ENCODE measurements at places on chromosomes 7 and 10.

DNA sequence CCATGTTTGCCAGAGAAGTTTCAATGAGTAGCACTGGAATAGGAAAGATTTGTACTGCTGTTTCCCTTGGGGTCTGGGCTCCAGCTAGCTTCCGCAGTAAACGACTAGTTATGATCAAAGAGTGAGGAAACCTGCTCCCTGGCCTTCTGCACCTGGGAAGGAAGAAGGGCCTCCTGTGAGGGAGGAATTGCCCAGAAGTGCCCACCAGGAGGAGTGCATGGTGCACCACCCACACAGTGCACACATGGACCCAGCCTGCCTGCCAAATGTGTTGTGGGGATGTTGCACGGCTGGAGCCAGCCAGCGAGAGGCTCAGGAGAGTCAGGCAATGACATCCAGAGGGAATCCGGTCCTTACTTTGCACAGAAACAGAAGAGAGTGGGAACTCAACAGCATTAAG lies 27.0 kb upstream of the FAM107B start:
- DNase-seq = no peak

DNA sequence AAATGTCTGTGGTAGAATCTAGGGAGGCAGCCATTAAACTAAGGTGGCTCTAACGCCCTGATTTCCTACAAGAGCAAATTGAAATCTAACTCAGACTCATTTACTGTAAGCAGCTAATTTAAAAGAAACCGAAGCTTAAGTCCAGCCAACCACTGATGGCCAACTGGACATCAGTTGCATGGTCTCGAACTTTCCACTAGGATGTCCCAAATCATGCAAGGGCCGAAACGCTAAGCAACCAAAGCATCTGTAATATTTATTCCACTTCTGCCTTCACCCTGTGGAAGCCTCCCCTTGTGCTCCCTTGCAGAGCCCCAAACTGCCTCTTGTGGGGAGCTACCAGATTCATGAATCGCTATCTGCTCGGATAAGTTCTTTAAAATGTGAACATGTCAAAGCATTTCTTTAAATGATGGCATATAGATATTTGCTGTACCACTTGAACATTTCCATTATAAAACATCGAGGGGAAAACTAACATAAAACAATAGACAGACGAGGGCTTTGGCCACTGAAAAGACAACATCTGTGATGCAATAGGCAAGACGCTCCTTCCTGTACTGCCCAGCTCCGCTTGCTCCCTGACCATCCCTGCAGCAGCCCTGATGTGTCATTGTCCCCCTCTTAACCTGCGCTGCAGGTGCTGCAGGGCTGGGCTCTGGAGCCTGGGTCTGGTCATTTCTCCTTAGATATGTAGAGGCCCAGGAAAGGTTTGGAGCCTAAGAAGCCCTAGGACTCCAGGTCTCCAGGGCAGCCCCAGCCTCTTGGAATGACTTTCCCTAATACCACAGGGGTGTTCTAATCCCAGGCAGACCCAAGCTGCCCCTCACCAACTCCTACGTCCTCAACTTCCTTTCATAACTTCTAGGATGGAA lies 2.9 kb upstream of the RBP3 start:
- no peak for DNase-seq

- DNase-seq = no peak
These were observed 77.4 kb downstream of the RNLS start for GRCh38 chr10:88505680-88506215.

DNA sequence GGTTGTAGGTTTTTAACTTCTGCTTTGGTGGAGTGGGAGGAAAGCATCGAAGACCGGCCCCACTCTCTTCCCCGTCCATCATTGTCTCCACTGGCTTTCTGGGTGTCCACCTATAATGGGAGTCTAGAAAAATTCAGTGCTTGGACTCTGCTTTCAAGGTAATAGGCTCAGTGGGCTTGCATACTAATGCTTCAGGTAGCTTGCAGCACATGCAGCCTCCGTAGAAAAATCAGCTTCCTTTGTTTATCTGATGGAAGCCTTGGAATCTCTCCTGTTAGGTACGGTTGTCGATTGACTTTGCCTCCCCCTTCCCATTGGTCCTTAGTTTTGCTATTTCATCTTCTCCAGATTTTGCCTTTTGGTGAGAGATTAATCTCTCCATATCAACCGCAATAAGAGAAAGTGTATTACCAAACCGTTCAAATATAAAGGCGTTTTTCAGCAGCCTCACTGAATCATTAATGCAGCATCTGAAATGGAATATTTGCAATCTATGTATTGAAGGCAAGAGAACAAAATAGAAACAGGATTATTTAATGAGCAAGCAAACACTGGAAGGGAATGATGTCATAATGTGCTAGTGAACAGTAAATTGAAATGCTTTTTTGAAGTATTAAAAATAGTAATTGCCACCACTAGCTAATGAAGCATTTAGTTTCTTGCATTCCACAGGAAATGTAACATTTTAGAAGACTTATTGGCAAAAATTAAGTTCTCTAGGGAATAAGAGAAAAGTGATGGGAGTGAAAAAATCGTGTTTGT lies 944 bp downstream of the AVL9 start:
- DNase-seq = no peak

- no peak for DNase-seq
These were observed 277.6 kb upstream of the NRP1 start for GRCh38 chr10:33612116-33612515.

- no peak for DNase-seq
These were observed 4.4 kb downstream of the FAM170B start for GRCh38 chr10:49129376-49129775.

DNA sequence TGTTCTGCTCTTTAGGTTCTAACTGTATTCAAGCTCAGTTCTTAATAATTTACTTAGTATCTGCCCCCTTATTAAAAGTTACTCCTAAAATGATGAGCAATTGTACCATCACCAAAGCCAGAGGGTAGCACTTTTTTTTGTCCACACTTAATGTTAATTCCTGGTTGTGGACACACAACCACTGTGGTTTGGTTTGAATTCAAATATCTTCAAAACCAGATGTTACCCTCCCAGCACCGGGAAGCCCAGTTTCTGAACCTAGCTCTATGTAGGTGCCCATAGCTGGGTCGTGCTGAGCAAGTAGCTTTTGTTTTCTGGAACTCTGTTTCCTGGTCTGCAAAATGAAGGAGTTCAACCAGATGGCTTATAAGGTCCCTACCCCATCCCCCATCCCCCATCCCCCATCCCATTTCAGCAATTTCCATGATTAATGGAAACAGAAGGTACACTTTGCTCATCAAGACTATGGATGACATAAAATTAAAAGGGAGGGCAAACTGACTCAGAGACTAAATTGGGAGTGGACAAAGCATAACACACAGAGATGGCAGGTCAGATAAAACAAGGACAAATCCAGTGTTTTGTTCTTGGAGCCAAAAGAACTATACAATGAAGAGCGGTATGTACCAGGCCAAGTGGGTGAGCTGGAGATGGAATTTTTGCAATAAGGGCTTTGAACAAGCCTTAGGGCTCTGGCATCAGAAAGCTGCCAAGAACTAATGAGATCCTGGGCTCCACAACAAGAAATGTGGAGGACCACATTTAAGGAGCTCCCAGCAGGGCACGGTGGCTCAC lies 56.7 kb downstream of the DLG5 start:
- DNase-seq = no peak

DNA sequence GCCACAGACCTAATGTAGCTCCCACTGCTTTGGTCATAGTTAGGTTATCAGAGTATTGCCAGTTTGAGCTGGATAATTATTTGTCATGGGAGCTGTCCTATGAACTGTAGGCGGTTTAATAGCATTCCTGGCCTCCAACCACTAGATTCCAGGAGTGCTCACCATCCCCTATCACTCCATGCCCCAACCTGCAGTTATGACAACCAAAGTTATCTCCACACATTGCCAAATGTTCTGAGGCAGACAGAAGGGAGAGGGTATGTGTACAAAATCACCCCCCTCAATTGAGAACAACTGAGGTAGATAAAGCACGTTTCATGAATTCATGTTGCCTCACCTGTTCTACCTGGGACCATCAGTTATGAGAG lies 119.0 kb upstream of the CACUL1 start:
- no peak for DNase-seq

GRCh38 chr10:37473906-37474305 lies 348.5 kb downstream of the ANKRD30A start:
- DNase-seq = no peak

DNA sequence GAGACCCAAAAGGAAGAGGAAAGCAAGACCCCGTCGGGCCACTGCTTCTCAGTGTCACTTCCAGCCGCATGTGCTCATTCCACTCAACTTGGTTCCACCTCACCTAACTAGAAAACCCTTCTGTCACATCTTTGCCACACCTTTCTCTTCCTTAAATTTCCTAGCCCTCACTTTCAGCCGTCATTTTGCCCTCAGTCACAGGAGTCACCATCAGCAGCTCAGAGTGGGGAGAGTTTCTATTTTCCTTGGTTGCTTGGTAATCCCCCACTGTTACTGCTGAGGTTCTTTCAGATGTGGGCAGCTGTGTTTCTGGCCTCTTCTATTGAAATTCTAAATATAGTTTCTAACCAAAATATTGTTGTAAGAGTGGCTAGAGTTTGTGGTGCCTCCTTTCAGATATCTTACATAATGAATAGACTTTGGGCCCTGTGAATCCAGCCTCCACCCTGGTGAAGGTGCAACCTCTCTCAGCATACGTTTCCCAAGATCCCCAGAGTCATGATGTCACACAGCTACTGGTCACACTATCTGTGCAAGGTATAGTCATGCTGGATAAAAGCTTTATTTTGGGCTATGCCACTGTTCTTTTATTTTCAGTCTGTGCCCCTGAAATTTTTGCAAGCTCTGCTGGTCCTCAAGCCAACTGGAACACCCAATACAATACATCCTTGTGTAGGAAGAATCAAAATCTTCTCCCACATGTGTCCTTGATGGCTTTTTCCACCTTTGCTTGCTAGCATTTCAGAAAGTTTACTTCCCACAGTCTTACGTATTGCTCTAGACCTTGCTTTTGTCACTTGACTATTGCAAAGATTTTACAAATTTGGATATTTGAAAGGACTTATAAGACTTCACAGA lies 9.2 kb downstream of the AGBL3 start:
- DNase-seq = no peak

DNA sequence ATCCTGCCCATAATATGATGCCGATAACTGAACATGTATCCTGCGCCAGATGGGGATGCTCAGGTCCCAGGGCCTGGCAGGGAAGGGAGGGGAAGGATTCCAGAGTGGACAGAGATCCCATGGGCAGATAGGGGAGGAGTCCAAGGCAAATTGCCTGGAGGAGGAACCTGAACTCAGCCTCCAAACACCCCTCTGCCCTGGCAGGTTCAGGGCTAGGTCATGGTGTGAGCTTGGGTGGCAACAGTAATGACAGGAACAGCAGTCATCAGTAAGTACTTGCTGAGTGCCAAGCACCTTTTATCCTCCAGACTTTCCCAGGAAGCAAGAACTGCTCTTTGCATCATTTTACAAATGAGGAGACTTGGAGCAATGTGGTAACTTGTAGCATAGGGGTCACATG lies 3.8 kb upstream of the PALD1 start:
- no peak for DNase-seq

GRCh38 chr10:92750791-92751533 lies 61.2 kb downstream of the HHEX start:
- no peak for DNase-seq

GRCh38 chr7:131066635-131067034 lies 261.0 kb upstream of the MKLN1 start:
- no peak for DNase-seq

All from activated CD8-positive, alpha-beta memory T cell treated with anti-CD3 and anti-CD28 coated beads for 1 hour (primary cell).